ENCODE measurements at places on chromosomes 5 and 9.

- DNase-seq = no peak
These were observed 98.5 kb downstream of the STRBP start for GRCh38 chr9:123169926-123170325.

DNA sequence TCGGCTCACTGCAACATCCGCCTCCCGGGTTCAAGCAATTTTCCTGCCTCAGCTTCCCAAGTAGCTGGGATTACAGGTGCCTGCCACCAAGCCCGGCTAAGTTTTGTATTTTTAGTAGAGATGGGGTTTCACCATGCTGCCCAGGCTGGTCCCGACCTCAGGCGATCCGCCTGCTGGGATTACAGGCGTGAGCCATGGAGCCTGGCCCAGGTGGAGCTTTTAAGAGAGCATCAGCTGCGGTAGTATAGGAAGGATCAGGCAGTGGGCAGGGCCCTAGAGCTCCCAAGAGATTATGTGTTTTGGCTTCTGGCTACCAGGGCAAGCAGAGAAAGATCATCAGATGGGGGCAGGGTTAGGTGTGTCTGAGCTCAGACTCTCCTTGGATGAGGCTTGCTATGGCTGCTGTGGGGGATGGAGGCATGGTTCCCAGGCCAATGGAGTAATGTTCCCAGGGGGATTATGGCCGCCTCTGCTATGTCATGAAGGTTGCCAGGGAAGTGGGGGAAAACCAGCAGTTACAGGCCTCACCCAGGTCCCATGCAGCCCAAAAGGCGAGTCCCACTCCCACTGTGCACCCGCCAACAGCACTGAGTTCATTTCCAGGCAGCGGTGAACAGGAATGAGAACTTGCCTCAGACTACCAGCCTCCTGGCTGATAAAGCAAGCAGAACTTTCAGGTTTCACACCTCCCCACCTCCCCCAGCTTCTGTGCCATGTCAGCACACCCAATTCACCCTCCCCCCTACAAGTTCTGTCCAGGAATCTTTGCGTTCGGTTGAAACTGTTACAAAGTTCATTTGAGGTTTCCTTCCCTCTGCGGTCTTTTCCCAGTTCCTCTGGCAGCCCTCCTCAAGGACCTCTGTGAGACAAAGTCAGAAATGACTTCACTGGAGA, 507.6 kb downstream of the SPATA31D1 start:
- DNase-seq = no peak

DNA sequence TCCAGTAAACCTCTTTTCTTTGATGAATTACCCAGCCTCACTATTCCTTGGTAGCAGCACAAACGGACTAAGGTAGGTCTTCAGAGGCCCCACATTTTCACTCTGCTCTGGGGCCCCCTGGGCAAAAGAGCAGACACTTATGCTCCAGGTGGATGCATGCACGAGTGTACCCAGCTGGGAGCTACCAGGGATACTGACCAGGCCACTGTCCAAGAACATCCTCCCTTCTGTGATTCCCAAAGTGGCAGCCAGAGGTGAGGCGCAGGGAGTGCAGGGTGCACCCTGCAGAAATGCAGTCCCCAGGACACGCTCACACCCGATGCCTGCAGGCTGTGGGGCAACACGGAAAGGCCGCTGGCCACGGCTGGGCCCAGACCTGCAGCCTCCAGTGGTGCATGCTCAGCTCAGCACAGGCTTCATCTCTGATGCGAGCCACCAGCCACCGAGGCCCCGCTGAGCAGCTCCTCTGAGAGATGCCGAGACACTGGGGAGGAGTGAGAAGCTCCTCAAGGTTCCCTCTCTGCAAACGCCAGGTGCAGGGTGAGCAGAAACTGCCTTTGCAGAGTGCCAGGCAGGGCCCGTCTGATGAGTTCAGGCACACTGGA, 48.1 kb upstream of the OLFM1 start:
- no peak for DNase-seq

GRCh38 chr9:80839821-80840675, 849.3 kb downstream of the TLE1 start:
- DNase-seq = no peak

DNA sequence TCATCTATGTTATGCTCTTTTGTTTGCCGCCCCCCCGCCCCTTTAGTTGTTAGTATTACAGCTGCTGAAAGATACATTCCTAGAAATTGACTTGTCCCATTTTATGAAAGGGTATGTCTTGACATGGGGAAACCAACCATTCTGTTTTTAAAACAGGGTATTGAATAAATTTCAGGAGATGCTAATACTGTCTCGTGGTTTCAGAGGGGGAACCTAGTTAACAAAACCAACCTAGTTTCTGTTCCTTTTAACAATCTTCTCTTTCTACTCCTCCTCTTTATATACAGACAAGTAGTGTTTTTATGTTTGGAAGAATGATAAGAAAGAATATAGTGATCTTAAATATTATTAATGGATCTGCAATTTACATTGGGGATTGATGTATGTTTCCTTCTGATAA, 3.5 kb downstream of the PIP5K1B start:
- DNase-seq = no peak

DNA sequence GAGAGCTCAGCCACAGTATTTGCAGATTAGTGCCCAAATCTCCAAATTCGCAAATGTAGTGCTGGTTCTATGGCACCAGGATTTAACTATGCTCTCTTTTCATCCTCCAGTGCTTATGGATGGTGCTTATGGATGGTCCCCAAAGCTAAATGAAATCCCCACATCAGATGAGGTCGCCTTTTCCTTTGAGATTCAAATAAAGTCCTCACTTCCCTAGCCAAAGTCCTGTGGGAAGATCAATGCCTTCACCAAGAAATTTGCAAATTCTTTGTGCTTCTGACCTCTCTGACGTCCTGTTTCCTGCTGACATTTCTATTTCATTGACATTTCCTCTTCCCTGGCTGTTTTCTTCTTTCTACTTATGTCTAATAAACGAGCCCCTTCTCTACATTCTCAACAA, 1077.0 kb upstream of the C9orf72 start:
- no peak for DNase-seq

DNA sequence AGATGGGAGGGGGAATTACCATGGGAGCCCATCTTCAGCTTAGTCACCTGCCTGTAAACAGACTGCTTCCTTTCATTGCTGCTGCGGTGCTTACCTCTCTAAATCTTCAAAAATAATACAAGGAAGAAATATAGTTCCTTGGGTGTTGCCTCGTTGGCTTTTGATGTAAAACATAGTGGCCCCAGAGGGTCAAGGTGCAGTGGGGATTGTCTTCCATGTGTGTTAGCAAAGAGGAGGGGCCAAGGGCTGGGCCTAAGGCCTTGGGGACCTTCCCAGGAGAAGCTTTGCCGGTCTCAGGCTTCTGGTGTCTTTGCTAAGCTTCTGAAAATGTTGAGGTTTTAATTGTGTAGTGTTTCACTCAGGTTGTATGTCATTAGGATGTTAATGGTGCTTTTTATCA, 90.0 kb downstream of the PDE8B start:
- no peak for DNase-seq

GRCh38 chr5:142222225-142222865, 102.5 kb downstream of the SPRY4 start:
- DNase-seq = no peak

DNA sequence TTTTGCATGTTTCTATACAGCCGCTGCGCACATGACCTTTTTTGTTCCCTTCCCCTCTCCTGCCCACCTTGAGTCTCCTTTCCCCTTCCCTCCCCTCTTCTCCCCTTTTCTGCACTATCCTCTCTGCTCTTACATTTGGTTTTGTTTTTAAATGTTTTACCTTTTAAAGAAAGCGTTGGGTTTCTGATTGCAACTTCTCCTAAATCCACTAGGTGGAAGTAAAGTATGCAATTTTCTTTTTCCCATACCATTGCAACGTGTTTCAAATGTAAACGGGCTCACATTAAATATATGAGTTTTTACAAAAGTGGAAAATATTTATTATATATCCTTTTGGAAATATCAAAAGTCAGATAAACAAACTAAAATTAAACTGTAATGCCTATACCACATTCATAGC, 500.9 kb downstream of the DIRAS2 start:
- DNase-seq = no peak

GRCh38 chr9:113042884-113043657, 13.5 kb downstream of the ZFP37 start:
- DNase-seq = no peak

DNA sequence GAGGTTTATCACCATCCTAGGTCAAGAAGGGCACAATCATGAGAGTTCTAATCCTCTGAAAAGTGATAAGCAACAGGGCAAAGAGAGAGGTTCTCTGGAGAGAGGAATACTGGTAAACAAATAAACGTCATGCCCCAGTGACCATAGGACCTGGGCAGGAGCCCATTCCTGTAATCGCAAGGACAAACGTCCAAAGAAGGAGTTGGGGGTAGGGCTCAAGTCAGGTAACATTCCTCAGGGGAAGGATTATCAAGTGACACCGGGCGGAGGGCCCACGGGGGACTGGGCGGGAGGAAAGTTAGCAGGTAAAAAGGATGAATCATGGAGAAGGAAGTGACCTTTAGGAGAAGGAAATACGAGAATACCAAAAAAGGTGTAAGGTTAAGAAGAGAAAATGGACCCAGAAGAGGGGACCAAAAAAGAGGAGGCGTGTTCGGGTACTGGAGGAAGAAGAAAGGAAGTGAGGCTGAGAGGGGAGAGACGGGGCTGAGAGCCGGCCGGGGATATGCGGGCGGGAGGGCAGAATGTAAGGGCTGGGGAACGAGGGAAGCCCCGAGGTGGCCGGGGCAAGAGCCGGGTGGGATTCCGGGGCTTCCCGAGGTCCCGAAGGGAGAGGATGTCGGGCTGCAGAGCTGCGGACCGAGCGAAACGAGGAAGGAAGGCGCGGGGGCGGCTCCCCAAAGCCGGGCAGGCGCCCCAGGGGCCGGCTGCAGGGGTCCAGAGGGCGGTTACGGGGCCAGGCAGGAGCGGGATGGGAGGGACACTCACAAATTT, 583 bp downstream of the DIAPH1 start:
- no peak for DNase-seq

DNA sequence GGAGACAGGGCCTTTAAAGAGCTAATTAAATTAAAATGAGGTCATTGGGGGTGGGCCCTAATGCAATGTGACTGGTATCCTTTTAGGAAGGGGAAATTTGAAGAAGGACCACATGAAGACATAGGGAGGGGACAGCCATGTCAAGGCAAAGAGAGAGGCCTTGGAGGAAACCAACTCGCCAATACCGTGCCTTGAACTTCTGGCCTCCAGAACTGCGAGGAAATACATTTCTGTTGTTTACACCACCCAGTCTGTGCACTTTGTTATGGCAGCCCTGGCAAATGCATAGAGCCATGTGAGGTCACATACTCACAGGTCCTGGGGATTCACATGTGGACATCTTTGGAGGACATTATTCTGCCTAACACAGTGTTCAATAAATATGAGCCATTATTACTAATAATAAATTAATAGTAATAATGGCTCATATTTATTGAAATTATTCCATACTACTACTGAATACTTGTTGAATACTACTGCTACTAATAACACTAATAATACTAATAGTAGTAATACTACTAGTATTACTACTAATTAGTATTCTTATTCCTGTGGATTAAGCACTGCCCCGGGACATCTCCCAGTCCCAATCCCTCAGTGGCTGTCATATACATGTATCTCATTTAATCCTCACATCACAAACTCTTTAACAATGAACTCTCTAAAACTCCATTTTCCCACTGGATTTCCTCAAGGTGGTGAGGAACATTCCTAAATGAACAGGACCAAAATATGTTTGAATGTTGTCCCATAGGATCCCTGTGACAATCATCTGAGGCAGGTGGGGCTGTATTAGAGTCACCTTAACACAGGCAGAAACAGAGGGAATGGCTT, 8.4 kb downstream of the TRAF1 start:
- no peak for DNase-seq

- DNase-seq = no peak
These were observed 72.2 kb downstream of the PCDH1 start for GRCh38 chr5:141805874-141806595.

DNA sequence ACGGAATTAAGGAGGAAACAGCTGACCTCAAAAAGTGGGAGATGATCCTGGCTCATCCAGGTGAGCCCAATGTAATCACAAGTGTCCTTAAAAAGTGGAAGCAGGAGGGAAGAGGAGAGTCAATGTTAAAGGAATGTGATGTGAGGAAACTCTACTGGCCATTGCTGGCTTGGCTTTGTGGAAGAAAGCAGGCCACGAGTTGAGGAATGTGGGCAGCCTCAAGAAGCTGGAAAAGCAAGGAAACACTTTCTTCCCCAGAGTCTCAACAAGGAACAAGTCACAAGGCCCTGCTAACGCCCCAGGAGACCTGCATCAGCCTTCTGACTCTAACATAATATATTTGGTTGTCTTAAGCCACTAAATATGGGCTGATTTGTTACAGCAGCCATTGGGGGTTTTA, 252.8 kb downstream of the PSAT1 start:
- no peak for DNase-seq

GRCh38 chr5:74870299-74871067, 4.3 kb upstream of the FAM169A start:
- no peak for DNase-seq

- DNase-seq = no peak
These were observed 18.4 kb upstream of the QSOX2 start for GRCh38 chr9:136264031-136264430.

GRCh38 chr5:73338256-73339050, 110.1 kb downstream of the FOXD1 start:
- no peak for DNase-seq

GRCh38 chr5:178464431-178465048, 125.7 kb downstream of the COL23A1 start:
- DNase-seq = no peak

DNA sequence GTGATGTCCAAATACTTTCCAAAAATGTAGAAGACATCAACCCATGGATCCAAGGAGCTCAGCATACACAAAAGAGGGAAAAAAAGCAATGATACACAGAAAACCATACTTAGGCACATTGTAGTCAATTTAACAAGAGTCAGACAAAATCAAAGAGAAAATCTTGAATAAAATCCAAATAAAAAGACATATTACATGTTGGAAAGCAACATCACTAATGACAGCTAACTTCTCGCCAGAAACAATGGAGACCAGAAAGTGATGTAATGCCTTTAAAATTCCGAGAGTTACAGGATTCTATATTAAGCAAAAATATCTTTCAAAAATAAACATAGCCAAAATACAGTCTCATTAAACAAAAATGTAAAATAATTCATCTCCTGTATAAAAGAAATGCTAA, 79.8 kb upstream of the SLCO4C1 start:
- DNase-seq = no peak

DNA sequence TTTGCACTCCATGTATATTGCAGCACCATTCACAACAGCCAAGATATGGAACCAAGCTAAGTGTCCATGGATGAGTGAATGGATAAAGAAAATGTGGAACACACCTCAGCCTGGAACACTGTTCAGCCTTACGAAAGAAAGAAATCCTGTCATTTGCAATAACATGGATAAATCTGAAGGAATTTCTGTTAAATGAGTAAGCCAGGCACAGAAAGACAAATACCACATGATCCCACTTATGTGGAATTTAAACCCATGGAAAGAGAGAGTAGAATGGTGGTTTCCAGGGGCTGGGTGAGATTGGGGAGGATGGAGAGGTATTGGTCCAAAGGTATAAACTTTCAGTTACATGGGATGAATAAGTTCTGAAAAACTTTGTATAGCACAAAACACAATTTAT, 228.9 kb upstream of the CD180 start:
- DNase-seq = no peak

GRCh38 chr9:95078939-95079338, 238.6 kb downstream of the FANCC start:
- DNase-seq = no peak

GRCh38 chr9:127905004-127905728, 5.8 kb upstream of the ST6GALNAC6 start:
- no peak for DNase-seq

- no peak for DNase-seq
These were observed 8.7 kb downstream of the PRDM12 start for GRCh38 chr9:130672933-130673615.
